ENCODE measurements at places on chromosomes 7 and 10.

DNA sequence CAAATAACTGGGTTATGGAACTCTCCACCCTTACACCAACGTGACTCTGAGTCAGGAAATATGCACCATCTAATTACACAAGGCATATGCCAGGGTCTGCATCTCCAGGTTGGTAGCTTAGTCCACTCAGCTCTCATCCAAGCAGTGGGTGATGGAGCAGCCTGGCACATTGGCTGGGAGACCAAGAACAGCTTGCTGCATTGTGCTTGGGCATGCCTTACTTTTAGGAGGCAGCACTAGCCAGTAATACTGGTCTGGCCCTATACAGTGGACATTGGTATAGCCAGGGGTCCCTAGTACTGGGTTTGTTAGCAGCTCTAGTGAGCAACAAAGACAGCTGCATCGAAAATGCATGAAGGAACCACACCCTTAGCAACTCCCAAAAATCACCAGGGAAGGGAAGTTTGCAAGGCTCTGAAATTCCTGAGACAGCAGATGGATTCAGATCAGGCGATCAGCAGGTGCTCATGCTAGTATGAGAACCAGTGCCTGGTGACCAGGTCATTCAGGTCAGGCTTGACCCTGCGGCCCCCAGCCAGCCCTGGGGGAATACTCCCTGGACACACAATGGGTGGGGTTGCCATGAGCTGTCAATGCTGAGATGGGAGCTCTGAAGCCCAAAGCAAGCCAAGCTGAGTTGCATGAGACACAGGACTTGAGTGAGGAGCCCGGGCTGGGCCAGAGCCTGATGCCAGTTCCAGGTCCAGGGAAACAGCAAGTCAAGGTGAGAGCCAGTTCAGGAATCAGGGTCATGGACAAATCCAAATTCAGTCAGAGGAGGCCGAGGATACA, 217.9 kb upstream of the ZMIZ1 start:
- DNase-seq: no peak

- no peak for DNase-seq
Measured at GRCh38 chr10:103700436-103700715, 155.0 kb downstream of the SH3PXD2A start.

GRCh38 chr10:77799352-77799751, 127.2 kb downstream of the DLG5 start:
- DNase-seq: no peak

DNA sequence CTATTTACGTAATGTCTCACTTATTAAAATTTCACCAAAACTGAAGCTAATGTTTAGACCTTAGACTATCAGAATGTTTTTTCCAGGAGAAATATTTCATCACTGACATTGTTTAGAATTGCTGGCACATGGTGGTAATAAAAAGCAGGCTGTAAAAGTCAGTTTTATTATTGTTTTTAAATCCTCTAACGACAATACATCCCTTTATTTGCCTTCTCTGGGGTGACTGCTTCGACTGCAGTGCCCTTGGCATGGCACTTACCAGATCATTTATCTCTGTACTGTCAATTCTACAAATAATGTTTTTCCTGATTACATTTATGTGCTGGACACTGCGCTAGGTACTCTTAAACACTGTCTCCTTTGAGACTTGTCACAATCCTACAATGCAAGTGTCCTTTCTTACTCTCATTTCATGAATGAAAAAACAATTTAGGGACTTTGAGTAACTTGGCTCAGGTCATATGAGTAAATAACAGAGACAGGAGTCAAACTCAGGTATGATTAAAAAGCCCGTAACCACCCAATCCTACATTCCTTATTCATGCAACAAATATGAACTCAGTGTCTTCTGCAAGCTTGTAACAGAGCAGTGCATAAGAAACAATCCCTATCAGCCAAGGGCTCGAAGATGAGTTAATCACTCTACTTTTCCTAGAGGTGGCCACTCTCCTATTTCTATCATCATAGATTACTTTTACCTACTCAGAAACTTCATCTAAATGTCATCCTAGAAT, 5.6 kb upstream of the ING3 start:
- DNase-seq: no peak

DNA sequence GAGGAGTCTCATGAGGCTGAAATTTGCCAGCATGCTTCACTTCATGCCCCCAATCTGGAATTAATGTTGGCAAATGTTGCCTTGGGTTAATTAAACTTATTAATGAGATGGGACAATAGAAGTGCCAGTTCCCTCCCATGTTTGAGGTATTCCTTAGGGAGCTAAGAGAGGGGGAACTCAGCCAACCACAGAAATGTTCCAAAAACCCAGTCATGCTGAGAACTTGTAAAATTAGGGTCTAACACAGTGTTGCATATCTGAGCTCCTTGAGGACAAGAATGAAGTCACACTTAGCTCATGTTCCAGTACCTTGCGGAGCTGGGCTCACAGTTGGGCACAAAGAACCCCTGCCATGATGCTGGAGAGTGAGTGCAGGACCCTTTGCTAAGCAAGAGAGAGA, 89.4 kb downstream of the OAT start:
- DNase-seq: no peak
